LHCN-M2 (cell line): ENCODE measurements at places on chromosomes 2 and 18.

GRCh38 chr2:98177286-98177685, 90.3 kb downstream of the VWA3B start:
- DNase-seq: no peak

DNA sequence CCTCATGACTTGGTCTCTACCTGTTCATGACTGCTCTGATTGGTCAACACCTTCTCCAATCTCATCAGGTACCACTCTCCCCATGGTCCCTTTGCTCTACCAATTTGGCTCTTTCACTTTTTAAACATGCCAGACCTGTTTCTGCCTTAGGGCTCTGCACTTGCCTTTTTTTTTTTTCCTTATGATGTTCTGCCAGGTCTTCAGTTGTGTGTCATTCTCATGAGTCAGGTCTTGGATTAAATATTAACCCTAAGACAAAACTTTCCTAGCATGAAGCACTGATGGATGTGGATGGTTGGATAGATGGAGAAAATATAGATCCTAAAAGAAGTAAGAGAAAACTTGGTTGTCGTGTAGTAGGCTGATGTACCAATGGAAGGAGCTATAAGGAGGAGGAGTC, 219.3 kb downstream of the TTC32 start:
- DNase-seq: no peak

GRCh38 chr2:120971866-120972265, 236.2 kb downstream of the GLI2 start:
- no peak for DNase-seq

DNA sequence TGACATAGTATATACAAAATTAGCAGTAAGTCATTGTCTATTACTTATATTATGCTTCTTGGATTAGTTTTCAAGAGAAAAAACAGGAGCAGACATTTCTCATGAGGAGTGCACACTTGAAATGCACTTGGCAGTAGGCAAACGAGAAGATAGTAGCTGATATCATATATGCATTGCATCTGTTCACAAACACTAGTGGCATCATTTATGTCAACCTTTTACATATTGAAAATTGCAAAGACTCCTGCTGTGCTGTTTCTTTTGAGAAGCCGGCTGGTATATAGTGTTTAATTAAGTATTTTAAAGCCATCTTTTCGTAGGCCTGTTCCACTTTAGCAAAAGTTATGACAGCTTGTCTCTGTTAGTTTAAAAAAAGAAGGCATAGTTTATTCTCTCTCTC, 58.4 kb upstream of the SLC8A1 start:
- no peak for DNase-seq

DNA sequence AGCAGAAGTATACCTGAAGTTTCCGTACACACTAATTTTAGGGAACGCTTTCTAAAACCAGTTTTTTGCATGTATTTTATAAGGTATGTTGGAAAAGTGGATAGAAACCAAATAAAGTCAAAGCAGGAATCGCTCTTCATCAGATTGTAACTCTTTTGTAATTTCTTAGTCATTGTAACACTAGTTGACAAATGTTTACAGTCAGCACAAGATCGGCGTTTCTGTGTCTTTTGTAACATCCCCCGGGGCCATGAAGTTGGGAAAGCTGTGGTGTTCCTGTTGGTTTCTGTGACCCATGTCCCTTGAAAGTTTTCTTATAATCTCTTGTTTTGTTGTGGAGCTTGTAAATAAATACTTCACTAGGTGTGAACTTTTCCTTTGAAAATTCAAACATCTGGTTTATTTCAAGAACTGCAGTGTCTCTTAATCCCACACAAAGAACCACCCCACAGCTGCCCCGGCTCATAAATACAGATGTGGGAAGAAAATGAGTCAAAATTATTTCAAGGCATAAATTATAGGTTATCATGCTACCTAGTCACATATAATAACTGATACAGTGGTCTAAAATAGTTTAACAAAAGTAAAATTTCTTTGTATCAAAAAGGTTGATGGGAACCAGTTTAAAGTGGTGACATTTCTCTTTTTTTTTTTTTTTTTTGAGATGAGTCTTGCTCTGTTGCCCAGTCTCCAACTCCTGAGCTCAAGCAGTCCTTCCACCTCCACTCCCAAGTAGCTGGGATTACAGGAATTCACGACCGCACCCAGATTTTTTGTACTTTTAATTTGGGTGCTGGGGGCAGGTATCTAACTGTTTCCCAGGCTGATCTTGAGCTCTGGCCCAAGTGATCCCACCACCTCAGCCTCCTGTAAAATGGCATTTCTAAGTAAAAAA, 751 bp upstream of the NMI start:
- peak; percentile 69 for DNase-seq

GRCh38 chr2:191910518-191910917, 63.6 kb upstream of the CAVIN2 start:
- peak; percentile 93 for DNase-seq

- DNase-seq: peak; percentile 74
Observed at GRCh38 chr2:226524381-226524843, 275.2 kb downstream of the IRS1 start.

GRCh38 chr2:191678437-191679100, 633 bp downstream of the NABP1 start:
- DNase-seq: peak; percentile 38

DNA sequence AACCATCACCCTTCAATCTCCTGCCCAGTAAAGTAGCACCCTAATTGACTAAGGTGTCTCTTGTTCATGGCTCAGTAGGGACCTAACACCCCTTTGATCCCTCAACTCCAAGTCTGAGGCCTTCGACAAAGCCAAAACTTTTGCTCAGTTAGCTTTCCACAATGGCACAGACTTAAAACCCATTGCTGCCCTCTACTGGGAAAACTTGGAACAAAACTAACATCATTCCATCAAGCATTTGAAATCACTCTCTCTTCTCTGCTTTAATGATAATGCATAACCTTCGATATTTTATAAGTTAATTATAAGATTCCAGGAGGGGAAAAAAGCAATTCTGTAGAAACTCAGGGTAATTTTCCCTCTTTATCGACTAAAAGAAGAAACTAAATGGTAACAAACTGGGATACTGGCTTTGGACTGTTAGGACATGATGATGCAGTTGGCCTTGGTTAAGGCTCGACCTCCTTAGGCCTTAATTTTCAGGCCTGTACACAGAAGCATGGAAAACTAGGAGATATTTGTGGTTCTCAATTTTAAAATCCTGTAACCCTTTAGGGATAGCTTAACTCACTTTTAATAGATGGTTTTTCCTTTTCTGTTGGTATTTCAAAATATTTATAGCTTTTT, 127.8 kb downstream of the STK39 start:
- DNase-seq: peak; percentile 58

GRCh38 chr2:155665704-155666103, 666.8 kb downstream of the NR4A2 start:
- no peak for DNase-seq

DNA sequence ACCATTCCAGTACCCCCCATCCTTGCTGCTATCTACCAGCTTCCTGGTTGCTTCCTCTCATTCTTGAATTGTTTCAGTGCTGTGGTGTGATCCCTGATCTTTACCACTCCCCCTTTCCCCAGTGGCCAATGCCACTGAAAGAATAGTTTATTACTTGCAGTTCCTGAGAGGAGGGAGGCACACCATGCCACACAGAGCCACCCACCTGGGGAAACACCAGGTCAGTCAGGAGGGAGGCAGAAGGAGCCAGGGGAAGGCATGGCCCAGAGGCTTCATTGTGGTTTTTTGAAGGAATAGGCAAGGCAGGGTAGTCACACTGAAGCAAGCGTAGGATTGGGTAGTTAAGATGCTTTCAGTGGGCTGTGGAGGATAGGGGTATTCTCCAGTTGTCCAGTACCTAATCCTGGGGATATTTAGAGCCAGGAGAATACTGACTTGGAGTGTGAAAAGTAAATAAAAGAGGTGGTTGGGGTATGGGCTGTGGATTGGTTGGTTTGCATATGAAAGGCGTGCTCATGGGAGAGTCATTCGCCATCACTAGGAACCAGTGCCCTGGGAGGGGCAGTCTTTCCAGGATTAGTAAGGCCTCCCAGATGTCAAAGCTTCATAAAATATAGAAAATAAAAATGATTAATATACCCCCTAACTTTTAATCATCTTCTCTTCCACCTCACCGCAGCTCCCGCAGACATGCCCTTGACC, 6.7 kb upstream of the TMEM177 start:
- no peak for DNase-seq

DNA sequence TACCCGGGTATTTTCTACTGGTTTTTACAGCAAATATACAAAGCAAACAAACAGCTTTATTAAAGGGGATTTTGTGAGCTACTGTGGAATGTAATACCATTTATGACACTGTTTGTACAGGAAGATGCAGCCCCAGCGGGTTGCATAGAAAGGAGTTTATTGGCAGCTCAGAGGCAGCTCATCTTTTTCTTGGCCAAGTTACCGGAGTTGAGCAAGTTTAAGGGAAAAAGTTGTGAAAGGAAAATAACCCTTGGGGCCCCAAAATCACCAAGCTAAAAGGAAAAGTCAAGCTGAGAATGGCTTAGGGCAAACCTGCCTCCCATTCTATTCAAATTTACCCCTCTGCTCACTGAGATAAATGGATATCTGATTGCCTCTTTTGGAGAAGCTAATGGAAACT, 60.8 kb downstream of the MOB4 start:
- DNase-seq: peak; percentile 50

- DNase-seq: no peak
Observed at GRCh38 chr2:112602917-112603316, 18.5 kb downstream of the CHCHD5 start.

GRCh38 chr2:1619556-1619955, 124.8 kb downstream of the PXDN start:
- no peak for DNase-seq

DNA sequence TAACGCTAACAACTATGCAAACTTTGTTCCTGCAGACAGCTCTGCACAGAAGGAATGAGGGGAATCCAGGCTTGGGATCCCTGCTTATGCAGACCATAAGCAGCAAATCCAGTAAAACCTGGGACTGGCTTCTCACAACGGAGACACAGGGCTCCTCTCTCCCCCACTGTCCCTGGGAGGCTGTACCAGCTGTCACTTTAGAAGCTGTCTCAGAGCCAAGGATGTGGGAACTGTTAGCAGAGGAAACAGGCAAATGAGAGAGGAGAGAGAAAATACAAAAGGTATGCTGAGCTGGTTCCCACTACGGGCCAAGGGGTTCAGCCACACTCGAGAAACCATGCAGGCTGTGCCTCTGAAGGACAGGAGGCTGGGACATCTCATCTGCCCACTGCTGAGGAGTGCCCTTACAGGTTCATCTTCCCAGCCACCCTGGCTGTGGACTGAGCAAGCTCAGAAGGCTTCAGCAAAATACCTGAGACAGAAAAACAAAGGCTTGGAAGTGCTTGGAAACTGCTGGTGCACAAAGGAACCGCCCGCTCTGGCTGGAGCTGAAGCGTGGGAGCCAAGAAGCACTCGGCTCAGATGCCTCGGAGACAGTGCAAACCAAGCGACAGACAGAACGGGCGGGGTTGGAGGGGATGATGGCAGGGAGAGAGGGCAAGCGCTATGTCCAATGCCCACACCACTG, 72.5 kb downstream of the FAM210A start:
- no peak for DNase-seq

- peak; percentile 11 for DNase-seq
Observed at GRCh38 chr18:13067966-13068365, 76.8 kb downstream of the CEP192 start.

DNA sequence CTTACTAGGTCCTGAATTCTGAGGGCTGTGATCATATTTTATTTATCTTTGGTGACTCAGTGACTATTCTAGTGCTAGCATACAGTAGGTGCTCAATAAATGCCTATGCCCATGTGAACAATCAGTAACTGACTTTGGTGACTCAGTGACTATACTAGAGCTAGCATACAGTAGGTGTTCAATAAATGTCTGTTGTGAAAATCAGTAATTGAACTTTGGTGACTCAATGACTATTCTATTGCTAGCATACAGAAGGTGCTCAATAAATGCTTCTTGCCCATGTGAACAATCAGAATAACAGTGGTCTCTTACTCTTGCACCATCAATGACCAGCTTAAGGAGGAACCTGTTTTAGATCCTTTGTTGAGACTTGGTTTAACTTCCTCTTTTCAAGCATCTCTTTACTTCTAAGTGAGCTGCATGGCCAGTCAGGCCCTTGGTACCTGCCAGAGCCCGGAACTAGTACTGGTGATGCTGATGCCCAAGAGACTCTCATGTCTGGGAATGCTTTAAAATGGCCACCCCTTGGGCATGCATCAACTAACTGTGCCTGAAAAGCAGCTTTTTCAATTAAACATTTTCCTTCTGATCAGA, 214.9 kb upstream of the SPRED2 start:
- DNase-seq: no peak

DNA sequence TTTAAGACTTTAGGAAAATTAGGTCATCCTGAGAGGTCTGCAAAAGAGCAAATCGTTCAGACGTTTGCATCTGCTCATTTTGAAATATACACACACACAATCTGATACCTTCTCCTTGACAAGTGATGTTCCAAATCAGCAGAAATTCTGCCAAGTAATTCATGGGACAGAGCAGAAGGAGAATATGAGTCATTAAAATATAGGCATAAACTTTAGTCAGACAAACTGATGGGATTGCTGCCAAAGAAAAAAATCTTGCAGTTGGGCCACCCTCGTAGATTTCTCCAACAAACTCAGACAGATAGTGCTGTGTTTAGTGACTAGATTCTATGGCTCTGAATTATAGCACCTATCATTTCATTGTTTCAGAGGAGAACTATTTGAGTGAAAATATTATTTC, 336.3 kb downstream of the NYAP2 start:
- DNase-seq: peak; percentile 93

GRCh38 chr2:69777786-69778105, 35.8 kb downstream of the ANXA4 start:
- no peak for DNase-seq

GRCh38 chr2:72781480-72781879, 44.4 kb downstream of the EXOC6B start:
- no peak for DNase-seq
